ENCODE measurements at places on chromosomes 2 and 18.

GRCh38 chr2:25358249-25358815, 16.6 kb upstream of the DNMT3A start:
- no peak for DNase-seq

GRCh38 chr2:94872088-94872618, 923 bp downstream of the TEKT4 start:
- no peak for DNase-seq

DNA sequence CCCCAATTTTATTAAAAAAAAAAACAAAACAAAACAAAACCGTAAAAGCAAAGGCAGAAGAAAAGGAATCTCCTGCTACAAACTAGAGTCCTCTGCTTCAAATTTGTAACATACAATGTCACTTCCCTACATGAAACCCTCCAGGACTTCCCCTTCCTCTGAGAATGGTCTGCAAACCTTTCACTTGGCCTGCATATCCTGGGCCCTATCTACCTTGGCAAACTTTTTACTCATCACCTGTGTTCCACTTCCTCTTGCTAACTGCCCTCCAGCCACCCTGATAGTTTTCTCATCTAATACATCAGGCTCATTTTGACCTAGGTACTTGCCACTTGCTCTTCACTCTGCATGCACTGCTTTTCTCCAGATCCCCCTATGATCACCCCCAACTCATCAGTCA, 255.5 kb downstream of the ETAA1 start:
- no peak for DNase-seq

- DNase-seq: no peak
Observed at GRCh38 chr18:49023271-49023937, 72.6 kb upstream of the SMAD7 start.

- DNase-seq: peak; percentile 34
Observed at GRCh38 chr2:176018708-176019107, 16.6 kb upstream of the LNPK start.

DNA sequence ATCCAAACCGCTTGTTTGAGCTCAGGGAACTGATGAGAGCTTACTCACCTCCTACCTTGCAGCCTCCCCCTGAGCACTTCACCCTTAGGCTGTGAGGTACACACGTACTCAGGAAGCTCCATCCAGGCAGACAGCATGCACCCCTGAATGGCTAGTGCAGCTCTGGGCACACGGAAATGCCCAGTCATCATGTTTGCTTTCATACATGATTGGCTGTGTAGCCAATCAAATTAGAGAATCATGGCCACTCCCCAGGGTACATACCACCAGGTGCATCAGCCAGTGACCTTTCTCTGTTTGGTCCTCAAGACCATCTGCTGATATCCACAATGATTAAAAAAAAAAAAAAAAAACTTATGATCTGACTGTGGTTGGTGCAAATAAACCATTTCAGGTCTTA, 42.1 kb downstream of the RNF152 start:
- no peak for DNase-seq

- DNase-seq: no peak
Observed at GRCh38 chr18:46019936-46020335, 52.1 kb downstream of the PSTPIP2 start.

- peak; percentile 94 for DNase-seq
Observed at GRCh38 chr2:230866756-230867523, 2.2 kb downstream of the ITM2C start.

GRCh38 chr2:119010336-119010735, 68.3 kb downstream of the MARCO start:
- no peak for DNase-seq

DNA sequence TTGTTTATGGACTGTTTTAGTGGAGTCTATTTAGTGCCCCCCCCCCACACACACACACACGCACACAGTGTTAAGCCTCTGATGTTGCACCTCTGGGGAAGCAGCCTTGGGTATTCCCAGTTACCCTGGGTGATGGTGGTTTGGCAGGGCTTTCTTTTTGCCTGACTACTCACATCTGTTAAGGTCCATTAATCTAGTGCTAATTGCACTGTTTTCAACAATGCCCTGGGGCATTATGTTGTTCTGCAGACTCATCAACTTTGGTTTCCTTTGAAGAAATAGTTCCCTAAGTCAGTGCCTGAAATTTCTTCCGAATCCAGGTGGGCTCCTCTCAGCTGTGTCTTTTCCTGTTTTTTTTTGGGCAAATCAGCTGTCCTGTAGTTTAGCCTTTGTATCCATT, 34.7 kb downstream of the SPOPL start:
- DNase-seq: peak; percentile 30

DNA sequence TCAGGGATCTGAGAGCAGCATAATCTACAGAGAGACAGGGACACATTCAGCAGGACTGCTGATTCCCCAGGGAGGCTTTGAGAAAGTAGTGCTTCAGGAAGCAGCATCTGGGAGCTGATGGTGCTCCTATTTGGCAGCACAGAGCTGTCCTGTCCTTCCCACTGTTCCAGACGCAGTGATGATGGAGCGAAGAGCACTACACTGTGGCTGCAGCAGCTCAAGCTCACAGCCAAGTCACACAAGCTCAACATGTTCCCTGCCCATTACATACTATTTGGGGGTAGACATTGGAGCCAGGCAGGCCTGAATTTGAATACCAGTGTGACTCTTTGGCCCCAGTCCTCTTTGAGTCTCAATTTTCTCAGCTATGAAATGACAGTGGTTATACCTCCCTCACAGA, 15.2 kb upstream of the GALM start:
- no peak for DNase-seq

DNA sequence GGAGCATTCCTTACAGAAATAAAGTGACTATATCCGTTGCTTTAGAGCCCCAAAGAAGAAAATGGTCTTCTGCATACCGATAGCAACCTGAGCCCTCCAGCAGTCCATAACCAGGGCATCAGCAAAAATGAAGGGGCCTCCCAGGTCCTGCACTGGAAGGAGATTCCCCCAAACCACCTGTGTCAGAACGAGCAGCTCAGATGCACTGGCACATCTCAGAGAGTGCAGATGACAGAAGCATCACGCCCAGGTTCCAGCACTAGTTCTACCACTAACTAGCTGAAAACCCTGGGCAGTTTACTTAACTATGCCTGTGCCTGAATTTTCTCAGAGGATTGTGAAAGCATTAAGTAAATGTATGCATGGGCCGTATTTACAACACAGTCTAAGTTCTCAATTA, 466.7 kb upstream of the MYT1L start:
- DNase-seq: no peak

DNA sequence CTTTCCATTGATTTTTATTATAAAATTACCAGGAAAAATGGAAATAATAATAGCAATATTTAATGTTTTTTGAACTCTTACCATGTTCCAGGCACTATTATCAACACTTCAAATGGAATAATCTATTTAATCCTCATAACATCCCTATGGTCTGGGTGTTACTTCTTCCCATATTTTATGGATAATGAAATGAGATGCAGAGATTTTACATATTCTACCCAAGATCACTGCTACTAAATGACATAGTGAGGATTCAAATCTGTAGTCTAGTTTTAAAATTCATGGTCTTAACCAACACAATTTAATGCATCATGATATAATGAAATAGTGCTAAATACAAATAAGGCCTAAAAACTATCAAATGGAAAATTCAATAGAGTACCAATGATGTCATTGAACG, 70.4 kb upstream of the COL3A1 start:
- no peak for DNase-seq

- peak; percentile 46 for DNase-seq
Observed at GRCh38 chr2:102251042-102251848, 60.1 kb upstream of the IL1RL1 start.

DNA sequence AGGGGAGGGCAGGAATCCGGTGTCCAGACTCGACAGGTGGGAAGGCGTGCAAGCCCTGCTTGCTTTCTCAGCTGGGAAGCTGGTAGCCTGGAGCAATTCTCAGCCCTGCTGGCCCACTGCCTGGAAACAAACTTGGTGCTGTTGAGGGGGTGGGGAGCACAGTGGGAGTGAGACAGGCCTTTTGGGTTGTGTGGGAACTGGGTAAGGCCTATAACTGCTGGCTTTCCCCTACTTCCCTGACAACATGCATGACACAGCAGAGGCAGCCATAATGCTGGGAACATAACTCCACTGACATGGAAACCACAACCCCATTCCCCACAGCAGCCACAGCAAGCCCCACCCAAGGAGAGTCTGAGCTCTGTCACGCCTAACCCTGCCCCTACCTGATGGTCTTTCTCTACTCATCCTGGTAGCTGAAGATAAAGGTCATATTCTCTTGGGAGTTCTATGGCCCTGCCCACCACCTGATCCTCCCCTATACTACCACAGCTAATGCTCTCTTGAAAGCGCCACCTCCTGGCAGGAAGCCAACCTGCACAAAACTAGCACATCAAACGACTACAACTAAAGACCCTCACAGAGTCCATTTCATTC, 122.9 kb upstream of the ACVR1C start:
- peak; percentile 42 for DNase-seq

GRCh38 chr2:159760326-159760725, 37.7 kb downstream of the CD302 start:
- no peak for DNase-seq
